ENCODE measurements at places on chromosomes 5 and 9.

- peak; percentile 54 for DNase-seq
Measured at GRCh38 chr5:120567921-120568320, 103.8 kb downstream of the PRR16 start.

DNA sequence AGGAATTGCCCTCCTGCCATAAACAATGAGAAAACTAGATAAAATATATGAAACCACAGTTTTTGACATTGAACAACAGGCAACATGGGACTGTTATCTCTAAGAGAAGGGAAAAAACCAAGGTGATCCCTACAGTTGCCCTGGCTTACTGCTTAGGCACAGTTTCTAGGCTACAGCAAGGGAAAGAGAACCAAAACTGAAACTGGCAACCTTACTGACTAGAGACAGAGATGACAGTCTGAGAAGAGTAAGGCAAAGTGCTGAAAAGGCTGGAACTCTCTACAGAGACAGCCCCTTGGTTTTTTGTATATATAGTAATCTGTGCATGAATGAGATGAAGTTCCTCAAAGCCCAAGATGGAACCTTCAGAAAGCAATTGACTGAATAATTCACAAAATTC, 36.2 kb upstream of the REEP2 start:
- DNase-seq, result no peak

DNA sequence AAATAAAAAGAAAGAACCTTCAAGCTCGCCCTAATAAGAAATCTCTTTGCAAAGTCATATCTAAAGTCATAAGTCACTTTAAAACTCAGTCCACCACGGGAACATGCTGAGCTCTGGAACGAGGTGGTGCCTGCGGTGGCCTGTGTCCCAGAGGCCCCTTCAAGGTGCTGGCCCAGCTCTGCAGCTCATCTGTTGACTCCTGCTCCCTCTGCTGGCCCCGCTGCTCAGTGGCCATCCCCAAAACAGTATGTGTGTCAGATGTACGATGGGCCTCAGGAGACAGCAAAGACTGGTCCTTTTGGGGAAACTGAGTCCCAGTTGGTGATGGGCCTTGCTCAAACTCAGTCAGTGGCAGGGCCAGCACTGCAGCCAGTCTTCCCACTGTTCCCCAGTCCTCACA, 22.8 kb upstream of the FOXB2 start:
- DNase-seq, result peak; percentile 48

DNA sequence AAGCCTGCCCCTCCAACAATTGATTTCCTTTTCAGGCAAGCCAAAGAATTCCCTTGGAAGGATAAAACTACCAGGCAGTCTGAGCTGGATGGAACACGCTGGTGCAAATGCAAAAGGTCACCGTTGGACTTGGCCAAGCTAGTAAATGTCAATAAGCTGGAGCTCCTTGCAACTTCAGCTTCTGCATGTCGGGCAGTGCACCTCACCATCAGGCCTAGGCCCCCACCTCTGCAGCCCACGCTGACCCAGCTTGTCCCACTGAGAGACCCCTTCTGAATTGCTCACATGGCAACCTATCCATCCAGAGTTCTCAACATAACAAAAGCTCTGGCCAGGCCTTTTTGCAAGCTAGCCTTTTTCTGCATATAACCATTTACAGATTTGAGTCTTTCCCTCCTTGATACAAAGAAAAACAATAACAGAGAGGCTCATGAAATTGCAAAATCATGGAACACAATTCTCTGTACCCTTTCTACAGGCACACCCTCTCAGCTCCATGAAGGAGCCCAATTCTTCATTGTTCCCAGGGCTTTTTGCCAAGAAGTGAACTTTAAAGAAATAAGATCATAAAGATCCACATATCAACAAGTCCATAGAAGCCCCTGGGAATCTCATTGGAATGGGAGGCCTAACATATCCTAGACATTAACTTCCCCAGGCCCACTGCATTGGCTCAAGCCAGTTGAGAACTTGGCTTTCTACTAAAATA, 123.9 kb upstream of the SLIT3 start:
- no peak for DNase-seq

DNA sequence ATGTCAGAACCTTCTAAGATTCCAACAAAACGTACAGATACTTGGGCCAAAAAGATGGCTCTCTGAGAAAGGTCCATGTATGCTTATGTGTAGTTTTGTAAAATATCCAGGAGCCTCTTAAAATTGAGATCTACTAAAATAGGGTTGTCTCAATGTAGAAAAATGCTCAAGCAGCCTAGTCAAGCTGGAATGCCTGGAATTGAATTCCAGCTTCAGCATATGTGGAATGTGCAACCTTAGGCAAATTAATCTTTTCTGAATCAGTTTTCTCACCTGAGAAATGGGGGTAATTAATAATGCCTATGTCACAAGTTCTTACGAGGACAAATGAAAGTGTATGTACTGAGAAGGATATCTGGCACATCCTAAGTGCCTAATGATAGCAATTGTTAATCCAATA, 662.4 kb downstream of the DTWD2 start:
- DNase-seq, result no peak

DNA sequence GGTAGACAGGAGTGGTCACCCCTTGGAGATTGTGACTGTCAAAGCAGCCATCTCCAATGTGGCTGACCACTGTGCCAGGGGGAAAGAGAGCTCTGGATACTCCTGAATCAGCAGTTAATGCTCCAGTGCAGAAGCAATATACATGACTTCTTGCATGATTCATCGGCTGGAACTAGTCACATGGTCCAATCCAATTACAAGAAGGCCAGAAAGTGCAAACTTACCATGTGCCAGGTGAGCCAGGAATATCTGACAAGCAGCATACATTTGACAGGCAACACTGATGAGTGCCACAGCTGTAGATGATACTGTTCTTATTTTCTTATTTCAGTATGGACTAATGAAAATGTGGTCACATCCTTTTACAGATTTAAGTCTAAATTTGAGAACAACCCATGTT, 440.0 kb upstream of the MPDZ start:
- DNase-seq, result peak; percentile 59

- DNase-seq, result no peak
Measured at GRCh38 chr9:127755061-127756060, 20.3 kb upstream of the TOR2A start.

GRCh38 chr9:70034271-70034711, 9.4 kb upstream of the MAMDC2 start:
- no peak for DNase-seq

- DNase-seq, result no peak
Measured at GRCh38 chr9:38138276-38138675, 69.2 kb upstream of the SHB start.

DNA sequence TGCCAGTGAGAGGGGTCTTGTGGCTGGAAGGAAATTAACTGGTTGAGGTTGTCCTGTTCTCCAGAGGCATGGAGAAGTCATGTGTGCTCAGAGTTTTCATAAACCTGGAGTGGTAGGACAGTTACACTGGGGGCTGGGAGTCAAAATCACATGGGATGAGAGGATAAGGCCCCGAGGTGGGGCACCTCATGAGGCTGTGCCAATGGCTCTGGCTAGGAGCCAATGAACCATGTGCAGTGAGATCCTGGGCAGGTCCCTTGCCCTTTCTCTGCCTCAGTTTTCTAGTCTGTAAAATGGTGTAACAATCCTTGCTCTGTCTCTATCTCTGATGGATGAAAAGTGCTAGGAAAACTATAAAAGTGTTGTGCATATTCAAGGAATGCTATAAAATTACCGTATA, 7.0 kb upstream of the SYNPO start:
- no peak for DNase-seq

GRCh38 chr5:148248894-148249293, 10.6 kb downstream of the MARCOL start:
- no peak for DNase-seq

DNA sequence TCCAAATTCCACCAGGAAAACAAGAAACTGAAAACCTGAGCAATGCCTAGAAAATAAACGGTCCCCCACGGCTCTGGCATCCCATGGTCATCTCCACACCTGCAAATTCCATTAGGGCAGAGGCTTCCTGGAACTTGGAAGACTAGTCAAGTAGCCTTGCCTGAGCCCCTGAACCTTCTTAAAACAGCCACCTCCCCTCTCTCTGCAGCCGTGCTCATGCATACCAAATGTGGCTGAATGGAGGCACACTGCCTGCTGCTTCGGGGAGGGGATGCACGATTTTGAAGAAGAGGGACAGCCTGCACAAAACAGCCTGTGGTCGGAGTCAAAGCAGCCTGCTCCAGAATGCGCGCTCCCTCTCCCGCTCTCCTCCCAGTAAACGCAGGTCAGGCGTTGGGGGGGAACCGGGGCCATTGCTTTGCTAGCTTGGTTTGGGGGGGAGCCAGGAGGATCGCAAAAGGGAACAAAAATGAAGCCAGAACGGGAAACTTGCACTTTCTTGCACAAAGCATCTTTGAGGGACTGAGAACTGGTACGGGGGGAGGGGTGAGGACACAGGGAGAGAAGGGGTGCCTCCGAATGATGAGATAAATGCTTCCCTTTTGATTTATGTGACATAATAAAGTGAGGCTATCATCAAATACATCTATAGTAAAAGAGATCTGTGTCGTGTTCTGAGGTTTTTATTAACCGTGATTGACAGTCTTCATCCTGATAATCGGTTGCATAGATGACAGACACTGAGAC, at the start of gene TRPM3:
Gene TRPM3 (minus strand): TSS at position 347 of the 747 bp plus-strand sequence. CDS start 267 bp downstream, at position 80.
- no peak for DNase-seq

GRCh38 chr9:101028346-101029314, at the start of gene PLPPR1:
Gene PLPPR1, plus strand, starts transcription at chr9:101028727.
- peak; percentile 32 for DNase-seq

GRCh38 chr5:55858104-55858503, 6.9 kb downstream of the IL31RA start:
- no peak for DNase-seq

DNA sequence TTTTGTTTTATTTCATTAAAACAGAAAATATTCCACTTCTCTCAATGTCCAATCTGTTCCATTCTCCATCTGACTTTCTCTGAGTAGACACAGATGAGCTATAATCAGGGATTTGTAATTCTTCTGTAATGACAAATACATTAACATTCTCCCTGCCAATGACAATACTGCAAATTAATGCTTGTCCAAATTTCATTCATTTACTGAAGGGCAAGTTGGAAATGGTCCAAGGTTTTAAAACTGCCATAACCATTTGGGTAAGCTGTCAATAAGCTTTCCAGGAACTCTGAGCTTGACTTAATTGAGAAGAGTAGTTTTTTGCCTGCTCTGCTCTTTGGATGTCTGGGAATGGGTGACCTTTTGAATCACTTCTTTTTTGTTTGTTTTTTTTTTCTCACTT, 253.5 kb downstream of the DMRTA1 start:
- DNase-seq, result no peak

GRCh38 chr9:4339836-4340560, 40.1 kb upstream of the GLIS3 start:
- peak; percentile 31 for DNase-seq

DNA sequence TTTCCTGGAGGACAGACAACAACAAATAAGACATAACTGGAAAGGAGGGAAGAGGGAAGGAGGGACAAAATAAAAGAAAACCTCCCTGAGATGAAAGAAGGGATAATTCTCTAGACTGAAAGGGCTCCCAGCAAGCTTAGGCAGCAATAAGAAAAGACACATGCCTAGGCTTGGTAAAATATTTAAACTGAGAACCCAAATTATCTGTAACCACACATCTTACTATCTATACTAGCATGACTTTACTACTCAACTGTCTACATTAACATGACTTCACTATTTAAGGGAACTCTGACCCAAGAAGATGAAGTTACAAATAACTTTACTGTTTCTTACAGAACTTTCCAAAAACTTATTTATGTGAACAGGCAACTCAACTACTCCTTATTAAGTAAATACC, 95.9 kb downstream of the EPB41L4A start:
- DNase-seq, result no peak

DNA sequence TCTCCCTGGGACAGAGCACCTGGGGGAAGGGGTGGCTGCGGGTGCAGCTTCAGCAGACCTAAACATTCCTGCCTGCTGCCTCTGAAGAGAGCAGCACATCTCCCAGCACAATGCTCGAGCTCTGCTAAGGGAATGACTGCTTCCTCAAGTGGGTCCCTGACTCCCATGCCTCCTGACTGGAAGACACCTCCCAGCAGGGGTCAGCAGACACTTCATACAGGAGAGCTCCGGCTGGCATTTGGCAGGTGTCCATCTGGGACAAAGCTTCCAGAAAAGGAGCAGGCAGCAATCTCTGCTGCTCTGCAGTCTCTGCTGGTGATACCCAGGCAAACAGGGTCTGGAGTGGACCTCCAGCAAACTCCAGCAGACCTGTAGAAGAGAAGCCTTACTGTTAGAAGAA, 77.2 kb downstream of the SLCO6A1 start:
- no peak for DNase-seq

GRCh38 chr9:111897601-111898137, 1.1 kb downstream of the UGCG start:
- peak; percentile 39 for DNase-seq

GRCh38 chr5:127723571-127723970, 20.4 kb downstream of the CCDC192 start:
- peak; percentile 45 for DNase-seq

- DNase-seq, result no peak
Measured at GRCh38 chr9:131720330-131720729, 19.5 kb downstream of the RAPGEF1 start.

GRCh38 chr9:115969096-115969495, 184.5 kb upstream of the PAPPA start:
- DNase-seq, result peak; percentile 23

DNA sequence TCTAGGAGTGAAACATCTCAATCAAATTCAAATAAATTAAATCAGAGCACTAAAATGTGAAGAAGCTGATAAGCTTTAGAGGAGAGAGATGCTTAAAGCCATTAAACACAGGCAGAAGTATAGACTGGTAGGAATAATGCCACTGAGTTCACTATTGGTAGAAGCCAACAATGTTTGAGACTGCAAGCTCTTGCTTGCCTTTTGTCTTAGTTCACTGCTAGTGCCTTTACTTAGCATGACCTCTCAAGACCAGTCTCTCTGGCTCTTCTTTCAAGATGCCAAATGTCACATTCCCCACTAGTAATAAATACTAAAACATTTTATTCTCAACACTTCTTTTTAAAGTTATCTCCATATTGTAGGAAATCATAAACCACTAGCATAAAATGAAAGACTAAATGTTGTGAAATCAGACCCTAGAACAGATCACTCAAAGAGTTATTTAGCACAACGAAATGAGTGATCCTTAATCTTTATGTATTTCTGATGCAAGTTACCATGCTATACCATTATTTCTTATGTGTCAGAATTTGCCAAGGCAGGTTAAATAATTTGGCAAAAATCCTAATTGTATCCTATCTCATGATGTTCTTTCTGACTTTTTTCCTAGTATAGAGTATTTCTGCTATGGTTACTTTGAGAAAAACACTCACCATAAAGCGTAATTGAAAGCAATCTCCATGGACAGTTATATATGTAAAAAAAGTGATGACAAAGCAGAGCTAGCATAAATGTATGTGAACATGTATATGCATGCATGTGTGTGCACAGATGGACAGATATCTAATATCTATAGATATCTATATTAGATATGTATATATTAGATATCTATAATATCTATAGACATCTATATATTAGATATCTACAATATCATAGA, 57.5 kb downstream of the PJA2 start:
- DNase-seq, result no peak

GRCh38 chr5:40478766-40479165, 200.9 kb upstream of the PTGER4 start:
- no peak for DNase-seq
